Activated CD4-positive, alpha-beta T cell treated with anti-CD3 and anti-CD28 coated beads, Interleukin-2, amount 50 U/mL, for 48 hours (primary cell): ENCODE measurements at places on chromosomes 3 and 15.

- DNase-seq, result no peak
Observed at GRCh38 chr15:81286621-81287121, 37.3 kb downstream of the STARD5 start.

DNA sequence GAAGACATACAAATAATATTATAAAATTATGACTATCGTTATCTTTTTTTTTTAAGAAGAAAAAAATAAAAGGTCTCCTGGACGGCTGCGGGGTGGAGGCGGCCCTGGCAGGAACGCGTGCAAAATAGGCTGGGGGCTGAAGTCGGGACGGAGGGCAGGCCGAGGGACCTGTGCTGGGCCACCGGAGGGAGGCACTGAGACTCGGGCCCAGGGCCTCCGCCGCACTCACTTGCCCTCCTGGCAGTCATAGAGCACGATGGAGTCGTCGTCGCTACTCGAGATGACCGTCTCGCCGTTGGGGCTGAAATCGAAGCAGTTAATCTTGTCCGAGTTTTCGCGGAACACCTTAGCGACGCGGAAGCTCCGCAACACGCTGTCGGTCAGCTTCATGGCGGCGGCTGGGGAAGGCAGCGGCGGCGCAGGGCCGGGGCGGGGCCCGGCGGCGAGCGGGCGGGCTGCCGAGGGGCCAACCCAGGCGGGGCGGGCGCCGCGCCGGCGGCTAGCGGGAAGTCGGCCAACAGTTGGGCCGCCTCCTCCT, 408 bp downstream of the WDR82 start:
- peak; percentile 64 for DNase-seq

- DNase-seq, result peak; percentile 57
Observed at GRCh38 chr3:183427876-183428446, 458 bp downstream of the MCF2L2 start.

- DNase-seq, result no peak
Observed at GRCh38 chr3:24482096-24482705, 12.4 kb downstream of the THRB start.

GRCh38 chr3:44886561-44886960, 12.2 kb downstream of the TGM4 start:
- DNase-seq, result no peak
